ENCODE measurements at places on chromosomes 6 and 20.
A peak's percentile ranks its signal among the peaks of the same experiment; 100 is the strongest.

DNA sequence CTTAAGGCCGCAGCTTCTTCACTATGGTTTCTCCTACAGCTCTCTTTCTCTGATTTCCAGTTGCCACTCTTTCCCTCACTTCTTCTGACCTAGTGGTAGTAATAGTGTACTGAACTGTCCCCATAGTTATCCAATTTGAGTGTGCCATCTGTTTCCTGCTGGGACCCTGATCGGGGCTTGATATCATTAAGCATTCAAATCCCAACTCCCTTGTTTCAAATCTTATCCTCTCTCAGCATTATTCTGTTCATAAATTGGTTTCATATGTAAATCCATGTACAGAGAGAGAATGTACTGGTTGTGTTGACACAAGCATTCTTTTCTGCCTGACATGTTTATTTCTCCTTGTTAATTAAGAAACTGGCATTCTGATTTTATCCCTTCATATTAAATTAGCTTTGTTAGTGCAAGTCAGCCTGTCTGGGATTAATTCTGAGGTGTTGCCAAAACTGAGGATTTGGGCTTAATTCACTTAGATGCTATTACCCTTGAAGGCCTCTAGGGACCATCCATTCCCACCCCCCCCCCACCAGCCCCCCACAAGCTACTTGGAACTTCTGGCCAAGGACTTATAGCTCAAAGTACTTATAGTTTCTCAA, 84.6 kb upstream of the PROKR2 start:
- no peak for DNase-seq

DNA sequence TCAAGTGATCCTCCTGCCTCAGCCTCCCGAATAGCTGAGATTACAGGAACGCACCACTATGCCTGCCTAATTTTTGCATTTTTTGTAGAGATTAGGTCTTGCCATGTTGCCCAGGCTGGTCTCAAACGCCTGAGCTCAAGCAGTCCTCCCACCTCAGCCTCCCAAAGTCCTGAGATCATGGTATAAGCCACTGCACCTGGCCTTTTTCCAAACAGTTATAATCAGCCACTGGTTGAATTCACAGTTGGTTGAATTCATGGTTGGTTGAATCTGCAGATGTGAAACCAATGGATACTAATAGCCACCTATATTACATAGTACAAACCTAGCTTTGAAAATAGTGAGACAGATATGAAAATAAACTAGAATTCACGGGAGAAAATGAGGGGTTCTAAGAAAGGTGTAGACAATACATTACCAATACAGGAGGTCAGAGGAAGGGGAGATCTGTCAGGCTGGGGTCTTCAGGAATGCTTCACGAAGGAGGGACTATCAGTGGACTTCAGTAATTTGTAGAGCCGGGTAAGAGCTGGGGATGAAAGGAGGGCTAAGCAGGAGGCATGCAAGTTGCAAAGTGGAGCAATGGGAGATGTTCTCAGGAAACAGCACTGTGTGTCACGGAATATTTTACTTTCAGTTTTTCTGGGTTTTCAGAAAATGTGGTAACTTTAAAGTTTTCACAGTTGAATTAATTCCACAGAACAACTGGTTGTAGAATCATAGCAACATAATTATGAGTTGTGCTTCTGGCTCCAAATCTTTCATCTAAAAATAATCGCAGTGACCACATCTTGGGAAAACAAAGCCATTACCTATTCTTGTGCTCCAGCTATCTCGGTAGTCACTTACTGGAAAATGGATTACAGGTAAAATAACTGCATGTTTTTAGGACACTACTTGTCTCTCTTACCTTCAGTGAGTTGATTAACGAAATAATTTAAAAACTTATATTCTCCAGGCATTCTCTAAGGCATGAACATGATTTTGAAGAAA, 12.9 kb upstream of the CEP85L start:
- DNase-seq, result no peak

DNA sequence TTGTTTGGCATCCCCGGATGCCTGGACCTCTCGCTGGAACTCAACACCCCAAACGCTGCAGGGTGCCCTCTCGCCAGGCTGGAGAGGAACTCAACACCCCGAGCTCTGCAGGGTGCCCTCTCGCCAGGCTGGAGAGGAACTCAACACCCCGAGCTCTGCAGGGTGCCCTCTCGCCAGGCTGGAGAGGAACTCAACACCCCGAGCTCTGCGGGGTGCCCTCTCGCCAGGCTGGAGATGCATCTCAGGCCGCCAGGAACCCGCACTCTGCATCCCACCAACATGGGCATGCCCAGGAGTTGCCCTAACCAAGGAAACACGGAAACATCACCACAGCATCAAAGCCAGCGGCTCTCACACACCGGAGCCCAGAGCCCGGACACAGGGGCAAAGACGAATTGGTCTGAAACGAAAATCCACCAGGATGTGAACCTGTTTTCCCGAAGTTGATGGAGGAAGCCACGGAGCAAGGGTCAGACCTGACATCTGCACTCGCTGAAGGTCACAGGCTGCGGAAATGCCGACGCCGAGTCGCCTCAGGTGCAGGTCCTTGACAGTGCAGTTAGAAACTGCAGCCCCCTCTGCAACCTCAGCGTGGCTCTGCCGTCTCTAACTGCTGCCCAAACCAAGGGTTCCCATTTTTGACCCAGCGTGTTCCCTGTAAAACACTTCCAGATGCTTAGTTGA, 37.5 kb downstream of the DLL1 start:
- DNase-seq, result no peak

GRCh38 chr6:166417285-166417691, 34.5 kb upstream of the MPC1 start:
- no peak for DNase-seq

DNA sequence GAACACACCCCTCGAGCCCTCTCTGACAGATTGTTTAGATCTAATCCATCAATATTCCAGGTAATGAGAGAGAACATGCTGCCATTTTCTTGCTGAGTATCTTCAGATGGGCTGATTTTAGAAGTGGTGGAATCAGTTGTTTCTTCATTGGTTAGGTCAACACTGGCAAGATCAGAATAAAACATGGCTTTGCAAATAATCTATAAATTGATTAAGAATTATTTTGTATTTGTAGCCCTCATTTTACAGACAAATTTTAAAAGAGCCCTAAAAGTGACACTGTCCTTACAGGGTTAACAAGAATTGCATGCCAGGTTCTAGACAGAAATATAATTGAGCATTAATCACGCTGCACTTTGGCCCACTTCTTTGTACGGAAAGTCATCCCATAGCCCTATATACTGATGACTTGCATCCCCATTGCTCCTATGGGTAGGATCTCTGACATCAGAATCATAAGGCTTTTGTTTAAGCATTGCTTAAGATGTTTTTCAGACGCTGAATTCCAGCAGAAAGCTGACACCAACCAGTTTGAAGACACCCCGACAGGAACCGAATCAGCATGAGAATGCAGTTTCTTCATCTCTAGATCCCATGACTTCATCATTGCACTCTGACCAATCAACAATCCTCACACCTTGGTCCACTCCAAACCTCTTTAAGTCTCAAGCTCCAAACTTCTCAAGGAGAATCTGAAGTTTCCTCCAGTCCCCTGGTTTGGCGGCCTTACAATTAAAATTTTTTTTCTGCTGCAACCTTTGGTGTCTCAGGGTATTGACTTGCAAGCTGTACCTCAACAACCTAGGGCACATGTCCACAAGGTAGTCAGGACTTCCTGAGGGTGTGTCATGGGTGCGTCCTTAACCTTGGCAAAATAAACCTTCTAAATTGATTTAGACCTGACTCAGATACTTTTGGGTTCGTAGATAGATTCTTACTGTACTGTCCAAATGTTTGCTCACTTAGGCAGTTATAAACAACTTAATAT, 7.8 kb downstream of the TDP2 start:
- DNase-seq, result no peak

GRCh38 chr20:49660912-49661311, 52.8 kb downstream of the B4GALT5 start:
- no peak for DNase-seq

GRCh38 chr6:7992002-7992815, 72.0 kb downstream of the BLOC1S5 start:
- no peak for DNase-seq

GRCh38 chr6:76416821-76417605, 344.6 kb upstream of the IMPG1 start:
- no peak for DNase-seq

DNA sequence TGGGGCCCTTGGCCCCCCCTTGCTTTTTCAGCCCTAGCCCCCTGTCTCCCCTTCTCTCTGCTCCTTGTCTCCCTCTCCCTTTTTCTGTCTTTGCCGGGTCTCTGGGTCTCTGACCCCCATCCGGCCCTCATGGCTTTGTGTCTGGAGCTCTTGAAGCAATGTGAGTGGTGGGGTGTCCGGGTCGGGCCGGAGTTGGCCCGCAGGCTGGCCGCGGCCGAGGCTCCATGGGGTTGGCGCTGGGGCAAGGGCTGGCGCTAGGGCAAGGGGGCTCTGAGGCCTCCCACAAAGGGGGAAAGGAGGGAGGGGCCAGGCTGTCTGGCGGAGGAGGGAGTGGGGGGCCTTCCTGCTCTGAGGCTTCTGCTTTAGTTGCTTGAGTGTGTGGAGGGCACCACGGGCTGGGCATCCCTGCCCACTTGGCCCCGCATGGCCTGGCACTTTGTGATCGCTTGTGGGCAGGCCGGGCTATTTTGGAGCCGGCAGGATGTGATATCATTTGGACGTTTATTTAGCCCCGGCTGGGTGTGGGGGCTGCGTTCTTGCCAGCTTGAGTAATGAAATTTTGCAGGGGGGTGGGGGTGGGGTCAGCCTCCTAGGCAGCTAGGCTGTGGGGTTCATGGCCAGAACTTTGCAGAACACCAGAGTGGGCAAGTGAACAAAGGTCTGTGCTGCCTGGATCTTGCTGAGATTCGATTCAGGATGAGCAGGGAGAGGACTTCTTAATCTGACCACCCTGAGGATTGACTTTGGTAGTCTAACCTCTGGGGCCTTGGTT, 78.7 kb upstream of the MYL9 start:
- DNase-seq, result no peak

GRCh38 chr6:37783856-37784584, 35.5 kb upstream of the ZFAND3 start:
- peak; percentile 42 for DNase-seq

DNA sequence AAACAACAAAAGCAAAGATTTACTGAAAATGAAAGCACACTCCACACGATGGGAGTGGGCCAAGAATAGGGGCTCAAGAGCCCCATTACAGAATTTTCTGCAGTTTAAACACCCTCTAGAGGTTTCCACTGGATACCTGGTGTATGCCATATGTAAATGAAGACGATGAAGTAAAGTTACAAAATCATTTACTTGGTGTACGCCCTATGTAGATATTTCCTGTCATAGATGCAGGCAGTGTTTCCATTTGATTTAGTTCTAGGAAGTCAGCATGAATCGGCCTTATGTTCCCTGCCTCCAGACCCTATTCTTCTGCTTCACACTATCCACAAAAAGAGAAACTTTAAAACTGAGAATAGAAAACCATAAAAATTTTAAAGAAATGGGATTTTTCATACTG, 404.4 kb upstream of the GJE1 start:
- DNase-seq, result no peak

DNA sequence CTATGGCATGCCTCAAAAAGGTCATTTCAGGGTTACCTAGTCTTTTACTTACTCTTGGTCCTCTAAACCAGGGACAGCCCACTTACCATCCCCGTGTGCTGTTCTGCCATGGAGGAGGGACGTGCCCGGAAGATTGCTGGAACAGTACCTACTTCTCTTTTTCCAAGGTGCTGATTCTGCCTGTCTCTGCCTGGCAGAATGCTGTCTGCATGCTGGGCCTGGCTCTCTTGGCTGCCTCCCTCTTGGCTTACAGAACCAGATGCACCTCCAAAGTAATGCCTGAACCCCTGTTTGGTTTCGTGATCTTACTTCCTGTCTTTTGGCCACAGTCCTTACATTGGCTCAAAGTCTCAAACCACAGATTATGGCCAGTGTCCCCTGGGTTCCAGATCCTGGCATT, 120.7 kb upstream of the NT5E start:
- no peak for DNase-seq

GRCh38 chr6:4041480-4041879, 37.5 kb downstream of the FAM217A start:
- DNase-seq, result no peak

- no peak for DNase-seq
Measured at GRCh38 chr6:33633084-33633461, 12.0 kb downstream of the ITPR3 start.

DNA sequence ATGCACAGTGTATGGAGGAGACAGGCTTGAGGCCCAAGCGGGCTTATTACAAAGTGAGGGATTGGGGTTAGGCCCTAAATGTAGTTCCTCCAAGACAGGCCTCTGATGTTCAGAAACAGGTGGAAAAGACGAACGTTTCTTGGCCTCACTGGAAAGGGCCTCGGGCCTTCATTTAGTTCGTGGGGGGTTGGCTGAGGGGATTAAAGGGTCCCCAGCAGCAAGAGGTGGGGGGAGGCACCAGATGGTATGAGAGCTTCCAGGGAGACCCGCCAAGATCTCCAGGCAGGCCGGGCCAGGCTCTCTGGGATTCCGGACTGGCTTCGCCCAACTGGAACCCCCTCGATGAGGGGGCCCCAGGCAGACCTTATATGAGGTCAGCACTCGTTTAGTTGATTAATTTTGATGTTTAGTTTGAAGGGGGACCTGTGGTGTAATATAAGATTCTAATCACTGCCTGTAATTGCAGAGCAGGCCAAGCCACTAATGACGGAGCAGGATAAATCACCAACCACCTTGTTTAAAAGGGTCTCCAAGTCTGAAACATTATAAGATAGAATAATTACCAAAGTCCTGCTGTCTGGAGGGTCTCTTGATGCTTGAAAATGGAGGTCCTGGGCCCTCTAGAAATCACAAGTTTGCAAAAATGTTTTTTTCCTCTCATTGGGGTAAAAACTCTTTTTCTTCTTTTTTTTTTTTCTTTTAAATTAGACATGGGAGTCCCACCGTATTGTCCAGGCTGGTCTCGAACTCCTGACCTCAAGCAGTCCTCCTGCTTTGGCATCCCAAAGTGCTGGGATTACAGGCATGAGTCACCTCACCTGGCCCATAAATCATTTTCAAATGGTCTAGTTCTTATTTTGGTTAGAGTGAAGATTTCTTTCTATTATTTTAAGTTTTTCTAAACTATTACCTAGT, 2.2 kb downstream of the HMGA1 start:
- DNase-seq, result no peak

DNA sequence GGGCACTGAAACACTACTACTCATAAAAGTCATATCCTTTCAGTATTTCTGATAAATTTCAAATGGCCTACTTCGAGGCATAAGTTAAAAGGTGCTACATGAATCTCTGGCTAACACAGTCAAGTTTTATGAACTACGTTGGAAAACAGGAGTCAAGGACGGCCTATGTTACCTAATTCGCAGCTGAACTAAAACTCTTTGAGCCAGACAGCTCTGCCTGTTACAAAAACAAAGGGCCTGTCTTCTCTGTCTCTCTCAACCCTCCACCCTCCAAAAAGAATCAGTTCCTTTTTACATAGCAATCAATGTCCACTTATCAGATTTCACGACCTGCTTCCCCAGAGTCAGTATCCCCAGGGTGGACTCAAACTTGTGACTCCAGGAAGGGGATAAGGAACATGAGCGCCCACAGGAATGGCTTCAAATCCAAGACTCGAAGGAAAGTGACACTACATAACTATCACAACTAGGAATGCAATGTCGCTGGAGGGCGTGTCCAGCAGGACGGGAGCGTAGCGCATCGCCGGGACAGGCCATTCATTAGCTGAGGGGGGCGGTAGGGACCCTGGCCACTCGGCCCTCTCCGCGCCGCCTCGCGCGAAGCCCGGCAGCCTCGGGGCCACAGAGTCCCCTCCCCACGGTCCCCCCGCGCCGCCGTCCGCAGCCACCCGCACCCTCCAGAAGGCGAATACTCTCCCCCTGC, 591 bp downstream of the IBTK start:
- DNase-seq, result no peak

GRCh38 chr20:47174456-47175243, 181.8 kb downstream of the ZMYND8 start:
- DNase-seq, result no peak

All from NCI-H1436 (cell line).